Uterine smooth muscle cell (primary cell): ENCODE measurements at places on chromosomes 16 and 17. TPM values are rescaled to one million over a fixed set of nuclear protein-coding genes. Genes with fewer than 3 reads are reported as not detected.

TP53TG3B gene
- not detected in 2 replicates for total RNA-seq

RNU2-1 gene
- total RNA-seq = not detected in 2 replicates

NUDT21 gene
- 102 and 149 TPM in 2 replicates for total RNA-seq

MYH1 gene
- total RNA-seq = under 0.01 TPM in 1 of 2 replicates, not detected in the other

ODAD4 gene
- total RNA-seq = 0.50 and 1.3 TPM in 2 replicates

KRT36 gene
- total RNA-seq = 0.11 and 0.12 TPM in 2 replicates

CCL4L2 gene
- not detected in 2 replicates for total RNA-seq

LITAFD gene
- not detected in 2 replicates for total RNA-seq

RNF213 gene
- total RNA-seq = 98.4 and 149 TPM in 2 replicates

KRT31 gene
- total RNA-seq = not detected in 2 replicates

SULT1A2 gene
- under 0.01 TPM in 1 of 2 replicates, not detected in the other for total RNA-seq

FOXC2 gene
- 1.2 and 1.8 TPM in 2 replicates for total RNA-seq

CSHL1 gene
- total RNA-seq = not detected in 2 replicates

EVI2B gene
- 0.12 TPM in 1 of 2 replicates, not detected in the other for total RNA-seq

ABCA5 gene
- total RNA-seq = 11.6 and 15.6 TPM in 2 replicates

RAC3 gene
- 7.4 and 9.0 TPM in 2 replicates for total RNA-seq

HSD17B1 gene
- total RNA-seq = 2.3 and 3.7 TPM in 2 replicates

ABCC11 gene
- total RNA-seq = 0.11 and 0.50 TPM in 2 replicates

CES1 gene
- total RNA-seq = 0.22 and 1.00 TPM in 2 replicates

KRT12 gene
- total RNA-seq = under 0.01 TPM in 1 of 2 replicates, not detected in the other

NEURL4 gene
- 24.0 and 32.6 TPM in 2 replicates for total RNA-seq

P2RX1 gene
- total RNA-seq = under 0.01 and 0.25 TPM in 2 replicates

HID1 gene
- total RNA-seq = 0.44 and 0.75 TPM in 2 replicates

SKAP1 gene
- not detected in 2 replicates for total RNA-seq

CIBAR2 gene
- total RNA-seq = not detected in 2 replicates

SDF2 gene
- total RNA-seq = 42.5 and 44.0 TPM in 2 replicates

LASP1 gene
- total RNA-seq = 88.9 and 104 TPM in 2 replicates

OTOA gene
- total RNA-seq = under 0.01 TPM in 2 replicates

TNFRSF17 gene
- not detected in 2 replicates for total RNA-seq

CTNS gene
- total RNA-seq = 19.4 and 35.5 TPM in 2 replicates

DHRS7C gene
- not detected in 2 replicates for total RNA-seq

NPIPB2 gene
- 1.7 and 6.2 TPM in 2 replicates for total RNA-seq

PIRT gene
- total RNA-seq = not detected in 2 replicates

PDE6G gene
- total RNA-seq = 0.25 TPM in 1 of 2 replicates, not detected in the other

EFCAB5 gene
- total RNA-seq = 0.22 and 0.37 TPM in 2 replicates

FBXO39 gene
- 0.25 and 0.33 TPM in 2 replicates for total RNA-seq

KRT16 gene
- 0.12 and 0.22 TPM in 2 replicates for total RNA-seq

KCTD19 gene
- total RNA-seq = under 0.01 and 0.12 TPM in 2 replicates

SEPTIN12 gene
- not detected in 2 replicates for total RNA-seq

SPNS2 gene
- total RNA-seq = 0.11 TPM in 1 of 2 replicates, not detected in the other

LRRC36 gene
- total RNA-seq = 0.22 and 1.00 TPM in 2 replicates

RAB11FIP4 gene
- 0.12 and 0.66 TPM in 2 replicates for total RNA-seq
